ENCODE measurements at places on chromosomes 3 and 15.

GRCh38 chr15:58951388-58952007 is 18.0 kb upstream of the SLTM start:
- no peak for DNase-seq

- DNase-seq, result no peak
These were observed 21.2 kb upstream of the PIGZ start for GRCh38 chr3:196989721-196990262.

- no peak for DNase-seq
These were observed 62.2 kb downstream of the VGLL4 start for GRCh38 chr3:11581237-11582190.

- no peak for DNase-seq
These were observed 9.0 kb upstream of the IGDCC4 start for GRCh38 chr15:65431731-65432130.

DNA sequence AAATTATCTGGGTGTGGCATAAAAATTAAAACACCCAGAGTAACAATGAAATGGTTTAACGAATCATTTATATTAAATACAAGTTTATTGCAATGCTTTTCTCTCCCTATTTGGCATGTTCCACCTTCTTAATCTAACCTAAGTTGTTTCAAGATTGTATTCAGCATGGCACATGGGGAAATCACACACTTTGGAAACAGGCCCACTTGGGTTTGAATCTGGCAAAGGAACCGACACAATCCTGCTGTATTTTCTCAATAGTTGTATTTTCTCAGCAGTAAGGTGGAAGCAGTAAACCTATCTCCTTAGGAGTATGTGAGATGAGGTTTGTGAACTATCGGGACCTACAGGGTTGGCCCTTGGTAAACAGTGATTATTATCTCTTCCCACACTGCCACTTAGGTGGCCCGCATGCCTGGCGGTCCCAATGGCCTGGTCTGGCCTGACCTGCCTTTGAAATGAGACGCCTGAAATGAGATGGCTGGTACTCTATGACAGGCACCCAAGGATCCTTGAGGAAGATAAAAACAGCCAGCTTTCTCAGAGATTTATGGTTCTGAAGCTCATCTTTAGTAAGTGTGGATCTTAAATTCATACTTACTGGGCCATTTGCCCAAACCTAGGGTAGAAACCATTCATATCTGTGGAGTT is 45.3 kb upstream of the VILL start:
- DNase-seq, result no peak

DNA sequence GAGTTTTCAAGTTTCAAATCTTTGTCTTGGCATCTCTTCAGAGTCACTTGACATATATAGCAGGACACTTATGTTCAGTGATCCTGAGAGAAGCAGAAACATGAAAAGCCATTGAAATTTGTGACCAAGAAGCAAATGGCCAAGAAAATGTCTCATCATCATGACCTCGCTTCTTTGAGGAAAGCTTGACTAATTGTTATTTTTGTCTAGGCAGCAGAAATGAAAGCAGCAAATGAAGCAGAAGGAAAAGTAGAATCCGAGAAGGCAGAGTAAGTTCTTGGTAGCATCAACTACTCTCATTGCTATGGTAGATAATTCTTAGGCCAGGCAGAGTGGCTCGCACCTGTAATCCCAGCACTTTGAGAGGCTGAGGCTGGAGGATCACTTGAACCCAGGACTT is 127.7 kb upstream of the CHRM5 start:
- DNase-seq, result no peak

GRCh38 chr3:159196359-159196758 is 394.5 kb downstream of the MFSD1 start:
- no peak for DNase-seq

DNA sequence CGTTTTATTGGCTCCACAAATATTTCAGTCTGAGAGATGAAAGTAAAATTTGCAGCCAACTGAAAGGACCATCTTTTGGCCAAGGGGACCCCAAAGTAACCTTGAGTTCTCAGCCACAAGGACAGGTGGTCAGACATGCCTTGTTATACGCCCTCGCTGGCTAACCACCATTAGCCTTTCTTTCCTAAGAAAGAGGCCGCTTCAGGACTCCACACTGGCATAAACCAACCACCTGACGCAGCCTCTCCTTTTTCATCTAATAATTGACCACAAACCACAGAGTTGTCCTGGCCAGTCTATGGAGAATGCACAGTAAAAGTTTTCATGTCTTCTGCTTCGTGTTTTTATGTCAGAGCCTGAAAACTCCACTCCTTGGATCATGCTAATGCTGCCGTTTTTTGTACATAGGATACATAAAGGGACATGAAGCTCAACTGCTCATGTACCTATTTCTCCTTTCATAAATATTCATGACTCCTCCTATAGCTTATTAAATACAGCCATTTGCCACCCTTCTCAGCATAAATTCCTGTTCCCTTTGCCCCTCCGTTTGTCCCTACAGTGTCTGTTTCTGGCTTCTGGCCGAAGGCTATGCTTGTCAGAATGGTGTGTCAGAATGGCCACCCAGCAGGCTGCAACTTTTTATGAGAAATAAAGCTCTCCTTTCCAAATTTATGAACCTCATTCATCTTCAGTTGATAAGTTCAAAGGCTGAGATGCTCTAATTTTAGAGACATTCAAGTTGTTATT is 374.1 kb upstream of the RBMS3 start:
- DNase-seq, result no peak

GRCh38 chr3:48660800-48661400 is 1.8 kb downstream of the CELSR3 start:
- DNase-seq, result no peak

- DNase-seq, result no peak
These were observed 38.3 kb upstream of the TRA2B start for GRCh38 chr3:185976100-185976499.

GRCh38 chr15:70528270-70528706 is 235.1 kb downstream of the UACA start:
- DNase-seq, result peak; percentile 60

DNA sequence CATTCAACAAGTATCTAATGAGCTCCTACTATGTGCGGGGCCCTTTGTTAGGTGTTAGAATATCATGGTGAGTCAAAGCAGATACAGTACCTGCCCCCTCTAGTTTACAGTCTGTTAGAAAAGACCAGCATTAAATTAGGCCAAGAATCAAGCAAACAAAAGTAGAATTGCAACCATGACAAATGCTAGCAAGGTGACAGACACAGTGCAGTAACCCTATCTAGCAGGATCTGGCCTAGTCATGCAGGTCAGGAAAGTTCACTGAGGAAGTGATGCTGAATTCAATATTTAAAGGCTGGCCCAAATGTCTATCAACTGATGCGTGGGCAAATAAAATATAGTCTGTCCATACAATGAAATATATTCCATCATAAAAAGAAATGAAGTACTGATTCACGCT is 200.7 kb downstream of the RORA start:
- DNase-seq, result no peak

GRCh38 chr3:26246901-26247300 is 375.7 kb upstream of the LRRC3B start:
- no peak for DNase-seq

GRCh38 chr15:51492528-51492927 is 130.0 kb downstream of the DMXL2 start:
- DNase-seq, result no peak

- DNase-seq, result peak; percentile 61
These were observed 5.7 kb downstream of the EIF4G1 start for GRCh38 chr3:184320104-184320445.

DNA sequence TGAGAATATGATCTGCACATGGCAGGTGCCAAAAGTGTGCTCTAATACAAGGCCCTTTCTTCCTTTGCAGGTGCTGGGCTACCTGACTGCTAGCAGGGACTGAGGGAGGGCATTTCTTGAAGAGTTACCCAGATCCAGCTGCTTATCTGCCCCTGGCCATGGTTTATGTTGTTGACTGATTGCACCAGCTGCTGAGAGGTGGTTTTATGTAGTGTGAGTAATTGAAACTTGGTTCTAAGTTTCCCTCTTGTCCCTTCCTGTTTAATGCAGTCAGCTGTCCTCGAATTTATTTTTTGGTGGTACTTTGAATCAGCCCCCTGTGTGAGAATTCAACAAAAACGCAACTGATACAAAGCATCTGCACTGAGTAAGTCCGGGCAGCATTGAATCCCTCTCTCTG is 288.3 kb upstream of the C2CD4B start:
- DNase-seq, result no peak

- DNase-seq, result peak; percentile 24
These were observed 990.4 kb downstream of the GBE1 start for GRCh38 chr3:80771085-80771484.

DNA sequence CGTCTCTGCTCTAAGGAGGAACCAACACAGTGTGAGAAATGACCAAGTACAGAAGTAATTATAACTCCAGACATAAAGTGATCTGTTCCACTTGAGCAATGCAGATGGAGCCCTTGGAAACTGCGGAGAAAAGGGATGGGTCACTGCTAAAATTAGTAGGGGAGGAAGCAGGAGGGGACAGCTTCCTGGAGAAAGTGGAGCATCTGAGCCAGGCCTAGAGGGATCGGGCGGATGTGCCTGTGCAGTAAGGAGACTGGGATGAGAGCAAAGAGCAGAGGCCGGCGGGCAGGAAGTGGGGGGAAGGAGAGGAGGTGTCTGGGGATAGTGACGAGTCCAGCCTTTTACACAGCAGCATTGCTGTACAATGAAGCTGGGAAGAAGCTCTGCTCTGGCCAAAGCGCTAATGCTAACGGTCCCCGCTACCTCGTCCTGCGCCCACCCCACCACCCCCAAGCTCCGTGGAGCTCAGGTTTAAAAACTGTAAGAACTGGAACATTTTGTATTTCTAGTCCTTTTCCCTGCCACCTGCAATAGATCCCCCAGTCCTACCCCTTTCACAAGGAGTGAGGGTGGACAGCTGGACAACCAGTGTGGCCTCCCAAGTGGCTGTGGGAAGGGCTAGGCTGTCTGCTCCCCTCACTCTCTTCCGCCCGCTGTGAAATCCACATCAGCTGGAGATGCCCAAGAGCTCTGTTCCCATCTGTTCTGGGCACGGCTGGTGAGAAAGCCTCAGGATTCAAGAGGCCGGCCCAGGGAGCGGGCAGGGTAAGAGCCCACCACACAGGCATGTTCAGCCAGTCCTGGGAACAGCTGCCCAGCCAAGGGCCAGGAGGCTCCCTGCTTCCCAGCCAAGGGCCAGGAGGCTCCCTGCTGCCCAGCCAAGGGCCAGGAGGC is 53.0 kb upstream of the HES1 start:
- DNase-seq, result no peak

DNA sequence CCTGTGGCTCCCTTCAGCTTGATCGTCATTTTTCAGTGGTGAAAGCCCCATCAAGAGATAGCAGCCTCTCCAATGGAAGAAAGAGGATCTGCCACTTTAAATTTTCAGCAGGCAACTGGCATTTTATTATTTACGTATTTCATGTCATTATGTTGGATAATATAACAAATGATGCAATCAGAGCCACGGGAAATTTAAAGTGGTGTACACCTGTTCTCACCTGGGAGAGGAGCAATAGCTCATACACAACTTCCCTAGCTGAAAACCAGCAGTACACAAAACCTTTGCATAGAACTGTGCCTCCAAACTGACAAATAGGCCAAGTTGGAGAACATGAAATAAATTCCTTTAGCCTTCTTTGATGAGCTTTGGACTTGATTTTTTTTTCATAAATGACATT is 136.9 kb downstream of the SATB1 start:
- DNase-seq, result no peak

DNA sequence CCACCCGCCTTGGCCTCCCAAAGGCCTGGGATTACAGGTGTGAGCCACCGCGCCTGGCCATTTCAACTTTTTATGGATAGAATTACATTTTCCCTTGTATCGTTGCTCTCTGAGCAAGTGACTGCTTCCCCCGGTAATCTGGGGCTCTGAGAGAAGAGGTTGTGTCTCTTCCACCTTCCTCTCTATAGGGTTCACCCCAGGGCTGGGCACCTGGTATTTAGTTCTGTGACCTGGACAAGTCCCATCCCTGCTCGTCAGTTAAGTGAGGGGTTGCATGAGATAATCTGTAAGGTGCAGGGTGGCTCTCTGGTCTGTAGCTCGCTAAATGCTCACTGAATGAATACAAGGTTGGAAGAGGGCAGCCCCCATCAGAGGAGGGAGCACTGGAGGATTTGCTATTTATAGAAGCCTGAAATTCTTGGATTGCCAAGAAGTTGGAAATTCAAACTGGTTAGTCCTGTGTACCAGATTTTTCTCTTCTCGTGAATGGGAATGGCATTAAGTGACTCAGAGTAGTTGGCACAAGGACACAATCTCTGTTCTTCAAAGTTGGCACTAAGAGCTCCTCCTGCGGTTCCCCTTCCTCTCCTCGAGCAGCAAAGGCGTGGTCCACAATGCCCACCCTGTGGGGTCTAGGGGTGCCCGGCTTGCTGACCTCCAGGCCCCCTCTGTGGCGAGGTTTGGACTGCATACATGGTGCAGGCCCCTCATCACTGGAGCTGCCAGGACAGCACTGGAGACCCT is 68.1 kb upstream of the DLG1 start:
- no peak for DNase-seq

DNA sequence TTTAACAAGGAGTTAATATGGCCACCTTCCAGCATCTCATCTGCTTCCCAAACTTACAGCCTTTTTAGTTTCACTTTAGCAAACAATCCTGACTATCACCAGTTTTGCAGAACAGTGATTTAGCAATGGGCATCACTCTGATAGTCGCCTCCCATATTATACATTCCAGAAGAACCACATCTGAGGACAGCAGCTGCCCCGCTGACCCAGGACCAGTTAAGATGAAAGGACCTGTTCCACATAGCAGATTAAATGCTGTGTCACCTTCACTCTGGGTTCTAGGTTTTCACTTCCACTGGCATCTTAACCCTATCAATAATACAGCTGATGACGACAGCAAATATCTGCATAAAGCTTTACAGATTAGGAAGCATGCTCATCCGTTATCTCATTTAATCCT is 99.8 kb downstream of the TRIM69 start:
- no peak for DNase-seq

DNA sequence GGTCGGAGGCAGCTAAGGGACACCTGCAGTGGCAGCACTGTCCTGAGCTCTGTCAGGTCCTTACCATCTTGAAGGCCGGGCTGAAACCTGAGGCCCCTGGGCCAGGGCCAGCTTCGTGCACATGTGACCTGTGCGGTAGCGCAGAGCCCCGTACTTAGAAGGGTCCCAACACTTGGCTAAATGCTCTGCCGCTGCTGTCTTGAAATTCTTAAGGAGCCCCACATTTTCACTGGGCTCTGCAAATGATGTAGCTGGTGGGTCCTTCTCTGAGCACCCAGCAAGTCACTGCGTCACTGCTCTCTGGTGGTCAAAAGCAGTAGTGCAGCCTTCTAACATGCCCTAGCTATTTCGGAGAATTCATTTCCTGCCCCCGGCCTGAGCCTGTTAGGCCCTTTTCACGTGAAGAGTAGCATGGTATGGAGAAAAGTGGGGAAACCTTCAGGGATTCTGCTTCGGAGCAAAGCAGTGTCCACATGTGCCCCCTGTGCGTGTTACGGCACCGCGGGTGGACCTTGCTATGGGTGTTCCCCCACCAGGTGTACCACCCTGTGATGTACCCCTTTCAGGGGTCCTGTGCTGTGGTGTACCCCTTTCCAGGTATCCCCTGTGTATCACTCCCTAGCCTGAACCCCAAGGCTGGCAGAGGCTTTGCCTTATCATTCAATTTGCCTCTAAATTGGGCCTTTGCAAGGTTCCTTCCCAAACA is 79.7 kb downstream of the TMEM266 start:
- DNase-seq, result peak; percentile 68

- DNase-seq, result no peak
These were observed 82.1 kb downstream of the PYDC2 start for GRCh38 chr3:191543018-191543417.

Data from CD4-positive, alpha-beta T cell treated with Interferon alpha-2 for 1 hour (primary cell).